ENCODE measurements at places on chromosomes 2 and 18. TPM values are rescaled to one million over a fixed set of nuclear protein-coding genes. Genes with fewer than 3 reads are reported as not detected.

Gene ABCG8
- not detected for total RNA-seq

Gene DPP4
- total RNA-seq, result 4.4 TPM

Gene SCYGR6
- total RNA-seq, result 22.9 TPM

Gene FBXO41
- total RNA-seq, result 2.9 TPM

Gene CDK15
- total RNA-seq, result 0.47 TPM

Gene TMEM247
- not detected for total RNA-seq

Gene RFX8
- total RNA-seq, result not detected

Gene SNORC
- total RNA-seq, result 2.5 TPM

Gene FABP1
- not detected for total RNA-seq

Gene EMX1
- not detected for total RNA-seq

Gene RND3
- 45.3 TPM for total RNA-seq

Gene LANCL1
- 44.3 TPM for total RNA-seq

DNA sequence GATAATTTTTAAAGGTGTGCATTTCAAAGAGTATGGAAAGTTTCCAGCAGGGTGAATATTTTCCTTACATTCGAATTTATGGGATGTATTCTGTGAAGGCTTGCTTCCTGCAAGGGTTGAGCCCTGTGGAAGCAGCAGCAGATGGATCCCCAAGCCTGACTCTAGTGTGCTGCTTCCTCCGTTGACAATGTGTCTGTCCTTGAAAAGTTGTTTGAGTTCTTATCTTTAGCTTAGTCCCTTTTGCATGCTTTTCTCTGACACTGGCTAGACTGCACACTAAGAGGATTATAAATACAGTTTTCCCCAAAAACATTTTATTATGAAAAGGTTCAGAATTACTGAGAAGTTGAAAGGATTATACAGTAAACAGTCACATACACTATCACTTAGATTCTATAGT, 86.3 kb downstream of the CEP192 start:
- DNase-seq, result no peak

- DNase-seq, result no peak
These were observed 30.9 kb upstream of the IL1R2 start for GRCh38 chr2:101960819-101961337.

DNA sequence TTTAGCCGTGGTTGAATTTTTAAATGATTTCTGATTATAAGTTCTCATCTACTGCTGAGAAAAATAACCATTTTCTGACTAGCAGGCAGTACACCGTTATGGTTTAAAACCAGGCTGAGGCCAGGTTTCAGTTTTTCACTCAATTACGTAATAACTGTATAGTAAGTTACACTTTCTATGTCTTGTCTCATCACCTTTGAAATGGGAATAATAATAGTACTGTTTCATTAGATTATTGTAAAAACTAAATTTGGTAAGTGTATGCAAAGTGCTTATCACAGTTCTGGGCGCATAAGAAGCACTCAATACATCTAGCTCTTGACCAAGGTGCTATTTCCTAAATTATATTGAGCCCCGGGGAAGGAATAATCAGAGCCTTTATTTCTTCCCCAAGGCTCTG, 76.8 kb downstream of the LIMS1 start:
- DNase-seq, result no peak

GRCh38 chr18:45890606-45891005, 65.1 kb downstream of the SIGLEC15 start:
- no peak for DNase-seq

DNA sequence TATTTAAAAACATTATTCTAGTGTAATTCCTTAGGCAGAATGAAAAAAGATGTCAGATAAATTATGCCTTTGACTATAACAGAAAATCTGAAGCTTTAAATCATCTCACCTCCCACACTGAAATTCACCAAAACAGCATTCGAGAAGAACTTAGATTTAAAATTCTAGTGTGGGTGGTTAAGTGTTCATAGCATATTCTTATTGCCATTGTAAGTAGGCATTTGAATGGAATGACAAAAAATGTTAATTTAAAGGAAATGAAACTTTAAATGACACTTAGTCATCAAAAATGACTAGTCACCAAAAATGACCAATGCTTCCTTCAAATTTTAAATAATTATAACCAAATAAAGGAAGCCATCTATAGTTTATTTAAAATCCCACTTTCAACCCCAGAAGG, 7.0 kb upstream of the ZNF407 start:
- DNase-seq, result no peak

DNA sequence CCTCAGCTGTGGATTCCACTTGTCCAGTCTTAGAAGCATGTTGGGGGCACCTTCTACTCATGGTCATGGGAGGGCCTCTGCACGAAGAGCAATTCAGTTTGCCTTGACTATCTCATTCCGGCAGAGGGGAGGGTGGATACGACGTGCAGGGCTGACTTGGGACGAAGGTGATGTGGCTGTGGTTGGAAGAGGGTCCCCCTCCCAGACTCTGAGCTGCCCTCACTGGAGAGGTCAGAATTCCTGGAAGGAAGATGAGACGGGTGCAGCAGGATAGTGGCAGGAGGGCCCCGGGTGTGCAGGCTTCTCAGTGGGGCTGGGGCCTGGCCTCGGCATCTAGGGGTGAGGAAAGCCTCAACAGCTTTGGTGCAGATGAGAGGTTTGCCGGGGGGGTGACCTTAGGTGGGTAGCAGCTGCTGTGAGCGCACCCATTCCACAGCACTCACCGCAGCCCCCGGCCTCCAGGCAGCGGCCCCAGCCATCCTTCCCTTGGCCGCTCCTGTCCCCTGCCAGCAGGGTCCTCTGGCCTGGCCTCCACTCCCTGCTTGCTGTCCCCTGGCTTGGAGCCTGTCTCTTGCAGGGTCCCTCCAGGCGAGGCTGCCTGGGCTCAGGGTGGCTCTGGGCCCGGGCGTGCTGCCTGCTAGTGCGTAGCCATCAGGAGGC, 3.2 kb downstream of the RNPEPL1 start:
- DNase-seq, result no peak

DNA sequence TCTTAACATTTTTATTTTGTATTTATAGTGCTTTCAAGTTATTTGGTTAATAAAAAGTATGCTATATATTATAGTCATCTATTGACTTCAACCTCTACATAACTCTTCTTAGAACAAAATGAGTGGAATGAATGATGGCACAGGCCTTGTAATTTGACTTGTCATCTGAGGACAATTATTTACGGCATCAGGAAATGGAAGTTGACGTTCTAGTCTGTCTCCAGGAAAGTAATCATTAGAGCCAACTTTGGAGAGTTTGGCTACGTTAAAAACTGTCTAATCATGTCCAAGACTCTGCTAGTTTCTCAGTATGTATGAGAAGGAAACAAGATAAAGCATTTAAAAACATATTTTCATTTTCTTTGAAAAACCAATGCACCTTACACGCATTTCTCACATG, 353.6 kb downstream of the ARHGAP15 start:
- DNase-seq, result no peak

GRCh38 chr2:182605166-182605565, 110.9 kb upstream of the DNAJC10 start:
- no peak for DNase-seq

- peak; percentile 21 for DNase-seq
These were observed 110.4 kb downstream of the GRB14 start for GRCh38 chr2:164510895-164511294.

- DNase-seq, result no peak
These were observed 62.2 kb downstream of the MFSD6 start for GRCh38 chr2:190470256-190470826.

GRCh38 chr18:31252522-31252921, 65.4 kb upstream of the DSG1 start:
- DNase-seq, result no peak

GRCh38 chr2:236054125-236054524, 114.1 kb downstream of the GBX2 start:
- peak; percentile 31 for DNase-seq

DNA sequence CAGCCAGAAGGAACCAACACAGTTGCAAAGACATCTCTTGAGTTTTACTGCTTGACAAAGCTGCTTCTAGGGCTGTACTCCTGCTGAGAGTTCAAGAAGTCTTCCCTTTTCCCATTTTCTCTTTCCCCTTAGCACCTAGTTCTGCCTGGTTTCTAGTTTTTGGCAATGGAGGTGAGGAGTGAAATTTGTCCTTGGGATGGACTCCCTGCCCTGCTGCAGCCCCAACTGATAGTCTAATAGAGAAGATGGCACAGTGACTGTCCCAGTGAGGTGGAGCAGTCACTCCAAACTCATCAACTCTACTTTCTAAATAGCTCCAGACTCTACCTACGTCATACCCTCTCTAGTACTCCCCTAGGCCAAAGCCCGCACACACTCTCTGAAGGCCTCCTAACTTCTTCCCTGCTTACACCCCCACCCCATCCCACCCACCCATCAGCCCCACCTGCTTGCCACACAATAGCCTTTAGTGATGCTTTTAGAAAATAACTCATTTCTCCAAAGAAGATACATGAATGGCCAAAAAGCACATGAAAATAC, 164.4 kb downstream of the DDX1 start:
- DNase-seq, result peak; percentile 31

DNA sequence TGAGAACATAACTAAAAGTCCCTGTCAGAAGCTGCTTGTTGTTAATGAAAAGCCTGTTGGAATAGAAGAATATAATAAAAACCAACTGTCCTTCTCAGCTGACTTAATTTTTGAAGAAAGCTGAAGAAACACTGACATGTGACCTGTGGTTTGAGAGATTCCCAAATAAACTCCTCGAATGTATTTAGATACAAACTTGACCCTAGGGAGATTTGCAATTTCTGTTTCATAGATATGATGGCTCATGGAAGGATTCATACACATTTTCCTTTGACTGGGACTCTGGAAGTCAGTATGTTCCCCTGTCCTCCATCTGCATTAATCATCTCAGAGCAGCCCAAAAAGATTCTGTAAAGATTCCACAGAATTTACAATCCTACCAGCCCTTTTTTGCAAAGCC, 195.1 kb downstream of the TMEM247 start:
- no peak for DNase-seq

DNA sequence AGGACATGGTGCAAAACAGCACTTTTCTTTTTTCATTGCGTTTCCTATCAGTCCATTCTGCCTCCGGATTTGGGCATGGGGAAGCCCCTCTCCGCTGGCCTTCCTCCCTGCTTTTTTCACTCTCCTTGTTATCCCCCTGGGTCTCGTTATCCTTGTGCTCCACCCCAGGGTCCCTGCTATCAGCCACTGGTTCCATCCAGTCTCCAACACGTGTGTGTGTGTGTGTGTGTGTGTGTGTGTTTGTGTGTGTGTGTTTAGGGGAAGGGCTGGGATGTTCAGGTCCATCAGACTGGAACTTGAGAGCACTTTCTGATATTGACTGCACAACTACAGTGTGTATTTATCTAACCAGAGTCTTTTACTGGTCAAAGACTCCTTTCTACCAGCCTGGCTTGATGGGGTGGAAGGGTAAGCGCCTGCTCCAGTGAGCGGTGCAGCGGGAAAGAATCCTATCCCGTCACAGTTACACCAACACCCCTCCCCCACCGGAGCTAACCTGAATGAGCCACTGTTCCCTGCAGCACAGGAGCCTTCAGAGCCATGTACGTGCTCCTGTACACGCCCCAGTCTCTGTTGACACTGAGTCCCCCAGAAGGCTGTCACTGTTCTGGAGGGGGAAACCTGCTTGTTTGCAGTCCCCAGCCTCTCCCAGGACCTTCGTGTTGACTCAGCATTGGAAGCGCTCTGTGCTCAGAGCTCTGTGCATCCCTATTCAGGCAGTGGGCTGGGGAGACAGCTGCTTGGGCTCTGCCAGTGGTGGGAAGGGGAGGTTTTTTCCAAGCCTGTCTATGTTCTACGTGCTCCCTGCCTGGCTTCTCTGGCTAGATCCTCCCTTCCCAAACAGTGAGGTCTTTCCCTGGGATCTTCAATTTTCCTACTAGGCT, 4.6 kb downstream of the INHA start:
- DNase-seq, result no peak

GRCh38 chr2:160582490-160583145, 89.0 kb upstream of the RBMS1 start:
- DNase-seq, result no peak

DNA sequence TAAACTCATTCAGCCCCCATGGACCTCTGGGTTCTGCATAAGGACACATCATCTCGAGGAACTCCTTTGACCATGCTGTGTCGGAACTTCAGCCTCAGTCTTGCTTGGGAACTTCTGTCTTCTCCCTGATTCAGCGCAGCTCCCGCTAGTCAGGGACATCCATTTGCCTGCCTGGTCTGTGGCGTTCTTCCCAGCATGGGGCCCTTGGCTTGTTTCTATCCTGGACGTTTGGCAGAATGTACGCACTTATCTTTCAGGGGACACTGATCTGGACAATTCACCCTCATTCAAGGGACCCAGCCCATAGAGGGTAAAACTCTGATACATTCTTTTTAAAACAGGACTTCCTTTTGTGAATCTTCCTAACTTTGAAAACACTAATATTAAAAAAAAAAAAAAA, 75.8 kb upstream of the WIPF1 start:
- no peak for DNase-seq

DNA sequence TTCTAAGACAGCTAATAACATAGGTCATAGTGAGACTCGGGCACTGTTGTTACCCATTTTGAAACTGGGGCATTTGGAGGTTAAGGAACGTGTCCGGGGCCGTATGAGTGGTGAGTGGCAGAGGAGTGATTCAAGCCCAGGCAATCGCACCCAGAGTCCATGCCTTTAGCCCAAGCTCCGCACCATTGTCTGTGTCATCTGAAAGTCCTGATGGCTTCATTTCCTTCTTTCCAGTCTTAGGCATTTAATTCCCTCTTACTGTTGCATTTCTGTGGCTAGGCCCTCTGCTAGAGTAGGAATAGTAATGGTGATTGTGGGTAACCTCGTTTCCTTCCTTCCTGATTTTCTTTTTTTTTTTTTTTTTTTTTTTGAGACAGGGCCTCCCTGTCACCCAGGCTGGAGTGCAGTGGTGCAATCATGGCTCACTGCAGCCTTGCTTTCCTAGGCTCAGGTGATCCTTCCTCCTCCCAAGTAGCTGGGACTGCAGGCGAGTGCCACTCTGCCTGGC, 49.8 kb upstream of the ASB1 start:
- DNase-seq, result no peak

All from lower leg skin (tissue), 4 donors.